Stimulated activated naive CD8-positive, alpha-beta T cell treated with anti-CD3 and anti-CD28 coated beads, Interleukin-15, amount 100 ng/mL, for 72 hours (primary cell): ENCODE measurements at places on chromosomes 2 and 18.
A peak's percentile ranks its signal among the peaks of the same experiment; 100 is the strongest.

GRCh38 chr2:21715887-21716286 is 592.1 kb downstream of the TDRD15 start:
- DNase-seq: no peak

- no peak for DNase-seq
Observed at GRCh38 chr18:69358212-69358895, 42.3 kb upstream of the DOK6 start.

GRCh38 chr2:156864753-156865152 is 392.8 kb upstream of the GALNT5 start:
- DNase-seq: no peak

DNA sequence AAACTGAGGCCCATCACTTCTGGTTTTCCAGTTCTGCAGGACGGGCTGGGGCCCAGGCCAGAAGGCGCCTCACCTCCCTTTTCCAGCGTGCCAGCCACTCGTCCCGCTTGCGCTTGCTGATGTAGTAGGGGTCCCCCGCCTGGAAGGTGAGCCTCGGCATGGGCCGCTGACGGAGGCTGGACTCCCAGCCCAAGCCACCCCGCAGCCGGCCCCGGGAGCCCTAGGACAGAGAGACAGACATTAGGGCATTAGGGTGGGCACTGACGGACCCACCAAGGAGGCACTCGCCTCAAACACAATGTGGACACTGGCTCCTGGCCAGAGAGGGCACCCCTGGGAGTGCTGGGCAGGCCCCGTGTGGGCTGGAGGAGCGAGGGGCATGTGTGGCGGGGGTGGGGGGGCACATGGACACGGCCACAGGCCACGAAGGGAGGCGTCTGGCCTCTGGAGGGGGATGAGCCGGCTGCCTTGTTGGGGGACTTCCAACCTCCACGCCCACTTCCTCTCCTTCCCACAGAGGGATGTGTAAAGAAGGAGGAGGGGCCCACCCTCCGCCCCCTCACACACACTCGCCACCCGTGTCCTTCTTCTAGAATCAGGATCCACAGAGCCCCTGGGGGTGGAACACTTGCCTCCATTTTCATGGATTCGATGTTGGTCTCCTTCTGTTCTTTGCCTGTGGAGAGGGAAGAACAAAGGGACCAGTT is 66.7 kb downstream of the DNMT3A start:
- peak; percentile 56 for DNase-seq

- no peak for DNase-seq
Observed at GRCh38 chr2:11473659-11474433, 7.9 kb upstream of the E2F6 start.

DNA sequence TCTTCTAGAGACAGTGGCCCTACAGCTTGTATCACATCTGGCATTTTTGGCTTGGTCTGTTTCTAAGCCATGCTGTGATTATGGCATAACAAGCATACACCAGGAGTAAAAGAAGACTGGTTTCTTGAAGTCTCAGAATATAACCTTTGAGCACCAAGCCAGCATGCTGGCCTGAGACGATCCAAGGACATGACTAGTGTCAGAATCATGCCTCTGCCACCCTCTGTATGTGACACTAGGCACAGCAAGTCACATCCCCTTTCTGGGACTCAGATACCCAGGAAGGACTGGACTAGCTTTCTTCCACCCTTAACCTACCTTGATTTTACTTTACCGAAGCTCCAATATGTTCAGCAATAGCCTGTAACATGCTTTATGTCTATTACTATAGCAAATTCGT is 345.5 kb downstream of the SETBP1 start:
- no peak for DNase-seq

- DNase-seq: no peak
Observed at GRCh38 chr2:84686783-84687476, 170.6 kb downstream of the DNAH6 start.

DNA sequence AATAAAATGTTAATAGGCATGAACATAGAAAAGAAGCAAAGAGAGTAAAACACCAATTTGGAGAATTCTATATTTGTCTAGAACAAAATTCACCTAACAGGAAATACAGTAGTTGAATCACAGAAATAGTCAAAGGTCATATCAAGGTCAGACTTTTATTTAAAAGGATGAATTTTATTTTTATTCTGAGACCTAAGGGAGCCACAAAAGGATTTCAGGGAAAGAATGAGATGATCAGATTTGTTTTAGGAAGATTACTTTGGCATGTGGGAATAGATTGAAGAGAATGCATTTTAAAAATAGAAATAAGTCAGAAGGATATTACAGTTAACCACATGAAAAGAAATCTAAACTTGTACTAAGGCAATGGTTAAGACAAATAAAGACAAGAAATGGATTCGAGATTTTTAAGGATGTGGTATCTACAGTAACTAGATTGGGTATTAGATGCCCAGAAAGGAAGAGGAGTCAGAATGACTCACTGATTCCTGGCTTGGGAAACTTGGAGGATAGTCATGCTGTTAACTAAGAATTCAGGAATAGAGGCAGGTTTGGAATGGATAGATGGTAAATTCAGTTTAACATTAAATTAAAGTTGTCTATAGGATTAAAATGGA is 56.0 kb downstream of the METTL4 start:
- DNase-seq: no peak

DNA sequence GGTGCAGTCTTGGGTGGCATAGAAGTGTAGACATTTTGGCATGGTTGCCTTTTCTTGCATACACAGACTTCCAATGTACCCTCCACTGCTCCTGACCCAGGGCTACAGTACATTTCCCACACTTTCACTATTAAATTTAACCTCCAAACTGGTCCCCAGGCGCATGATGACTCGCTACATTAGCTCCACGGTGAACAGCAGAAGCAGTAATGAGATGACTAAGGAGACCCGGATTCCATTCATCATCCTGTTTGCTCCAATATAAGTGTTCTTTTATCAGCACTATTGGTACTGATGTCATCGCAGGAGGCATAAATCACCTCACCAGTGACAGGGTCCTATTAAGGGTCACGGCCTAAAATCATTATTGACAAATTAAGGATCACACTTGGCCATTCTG is 316.5 kb downstream of the EN1 start:
- DNase-seq: no peak

GRCh38 chr2:137207030-137207429 is 441.7 kb downstream of the THSD7B start:
- DNase-seq: no peak

GRCh38 chr2:128447538-128447995 is 128.9 kb upstream of the HS6ST1 start:
- DNase-seq: no peak

- DNase-seq: no peak
Observed at GRCh38 chr2:27903649-27904404, 13.3 kb downstream of the BABAM2 start.

- no peak for DNase-seq
Observed at GRCh38 chr2:176138526-176138922, 9.0 kb downstream of the HOXD8 start.

- no peak for DNase-seq
Observed at GRCh38 chr18:12883372-12883683, 709 bp downstream of the PTPN2 start.
